ENCODE measurements at places on chromosomes 13 and 19.
A peak's percentile ranks its signal among the peaks of the same experiment; 100 is the strongest.

DNA sequence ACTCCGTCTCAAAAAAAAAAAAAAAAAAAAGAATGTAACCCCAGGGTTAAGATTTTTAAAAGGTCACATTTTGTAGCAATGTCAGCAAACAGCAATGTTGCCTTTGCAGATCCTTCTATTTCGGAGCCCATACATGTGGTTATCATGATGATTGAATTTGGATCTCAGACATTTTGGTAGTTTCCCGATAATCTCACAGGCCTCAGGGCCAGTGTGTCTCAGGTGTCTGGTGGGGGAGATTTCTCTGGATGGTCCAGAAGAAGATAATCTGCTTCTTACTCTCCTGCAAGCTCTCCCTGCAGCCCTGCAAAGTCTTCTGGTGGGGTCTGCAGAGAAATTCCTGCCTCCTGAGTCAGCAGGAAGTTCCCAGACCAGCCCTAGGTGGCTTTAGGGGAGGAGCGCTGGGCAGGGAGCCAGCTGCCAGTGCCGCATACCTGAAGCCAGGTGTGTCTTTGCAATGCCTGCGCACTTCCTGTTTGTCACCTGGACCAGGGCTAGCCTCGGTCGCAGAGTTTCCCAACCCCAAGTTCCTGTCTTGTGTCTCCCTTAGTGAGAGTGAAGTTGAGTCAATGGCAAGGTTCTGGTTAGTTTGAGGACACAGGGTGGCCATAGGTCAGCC lies 1.4 kb downstream of the SH2D3A start:
- DNase-seq: peak; percentile 97

GRCh38 chr13:32041429-32041828 lies 9.9 kb downstream of the FRY start:
- DNase-seq: no peak

- no peak for DNase-seq
Observed at GRCh38 chr13:77345150-77345780, 18.4 kb upstream of the MYCBP2 start.

DNA sequence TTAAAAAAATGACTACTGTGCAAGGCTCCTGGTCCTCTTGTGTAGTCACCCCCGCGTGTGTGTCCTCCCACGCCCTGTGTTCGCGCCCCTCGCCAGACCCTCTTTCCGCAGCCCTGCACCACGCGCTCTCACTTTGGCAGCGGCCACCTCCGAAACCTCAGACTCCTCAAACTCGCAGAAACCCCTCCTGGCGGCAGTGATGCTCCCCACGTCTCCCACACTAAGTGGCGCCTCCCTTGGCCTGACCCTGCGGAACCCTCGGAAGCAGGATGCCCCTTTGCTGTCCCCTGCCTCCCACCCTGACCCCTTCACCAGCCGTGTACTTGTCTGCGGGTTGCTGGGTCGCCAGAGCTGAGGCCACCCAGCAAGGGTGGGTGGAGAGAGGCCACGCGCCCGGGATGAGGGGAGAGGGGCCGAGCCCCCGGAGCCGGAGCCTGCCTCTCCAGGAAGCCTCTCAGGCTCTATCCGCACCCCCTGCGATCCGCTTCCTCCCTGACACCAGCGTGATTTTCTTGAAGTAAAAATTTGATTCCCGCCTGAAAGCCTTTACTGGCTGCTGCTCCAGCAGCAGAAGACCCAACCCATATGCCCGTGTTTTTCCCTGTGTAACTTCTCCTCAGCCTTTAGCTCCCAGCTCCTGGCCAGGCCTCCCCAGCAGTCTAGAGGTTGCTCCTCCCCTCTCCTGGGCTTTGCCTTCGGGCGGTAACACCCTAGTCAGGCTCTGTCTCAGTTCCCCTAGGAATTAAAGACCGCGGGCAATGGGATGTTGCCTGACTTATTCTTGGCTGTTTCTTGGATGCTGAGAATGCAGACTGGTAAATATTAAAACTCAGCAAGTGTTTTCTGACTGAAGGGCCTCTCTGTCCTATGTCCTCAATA lies 55.2 kb downstream of the MIPEP start:
- DNase-seq: peak; percentile 18

DNA sequence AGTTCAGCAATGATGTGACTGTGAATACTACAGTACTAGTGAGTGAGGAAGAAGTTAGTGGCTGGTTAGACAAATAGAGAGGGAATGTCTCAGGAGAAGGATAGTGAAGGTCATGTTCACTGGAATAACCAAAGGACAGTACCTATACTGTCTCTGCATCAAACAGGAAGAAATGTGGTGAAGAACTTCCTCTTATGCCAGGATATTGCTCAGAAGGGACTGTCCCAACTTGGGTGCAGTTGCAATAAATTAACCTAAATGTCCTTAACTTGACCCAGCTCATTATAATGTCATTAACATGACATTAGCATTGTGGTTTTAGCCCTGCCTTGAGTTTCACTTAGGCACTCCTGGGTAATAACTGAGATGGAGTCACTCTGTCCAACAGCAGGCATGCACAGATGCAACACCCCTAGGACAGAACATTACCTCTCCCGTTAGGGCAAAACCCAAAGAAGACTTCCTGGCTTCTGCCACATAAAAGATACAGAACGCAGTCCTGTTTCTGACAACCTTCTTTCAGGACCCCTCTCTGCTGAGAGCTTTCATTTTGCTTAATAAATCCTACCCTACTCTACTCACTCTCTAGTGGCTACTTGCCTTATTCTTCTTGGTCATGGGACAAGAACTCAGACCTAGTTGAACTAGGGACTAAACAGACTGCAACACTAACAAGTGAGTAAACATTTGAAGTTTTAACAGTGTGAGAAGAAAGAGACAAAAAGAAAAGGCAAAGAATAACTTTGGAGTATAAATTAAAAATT lies 1591.6 kb upstream of the MIR17HG start:
- DNase-seq: peak; percentile 11

DNA sequence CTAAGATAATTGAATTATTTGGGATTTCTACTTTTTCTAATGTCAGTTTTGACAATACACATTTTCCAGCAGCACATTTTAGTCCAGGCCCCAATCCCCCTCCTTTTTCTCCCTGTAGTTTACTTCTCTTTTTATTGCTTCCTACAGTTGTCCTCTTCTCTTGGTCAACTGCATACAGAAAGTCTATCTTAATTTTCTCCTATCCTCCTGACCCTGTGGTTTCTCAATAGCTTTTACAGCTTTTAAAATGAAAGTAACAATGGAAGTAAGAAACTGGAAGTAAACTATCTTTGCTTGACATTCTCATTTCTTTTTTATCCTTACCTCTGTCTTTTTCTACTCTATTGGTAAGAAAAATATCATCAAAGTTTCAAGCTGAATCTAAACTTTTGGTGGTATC lies 106.5 kb upstream of the OXGR1 start:
- no peak for DNase-seq

DNA sequence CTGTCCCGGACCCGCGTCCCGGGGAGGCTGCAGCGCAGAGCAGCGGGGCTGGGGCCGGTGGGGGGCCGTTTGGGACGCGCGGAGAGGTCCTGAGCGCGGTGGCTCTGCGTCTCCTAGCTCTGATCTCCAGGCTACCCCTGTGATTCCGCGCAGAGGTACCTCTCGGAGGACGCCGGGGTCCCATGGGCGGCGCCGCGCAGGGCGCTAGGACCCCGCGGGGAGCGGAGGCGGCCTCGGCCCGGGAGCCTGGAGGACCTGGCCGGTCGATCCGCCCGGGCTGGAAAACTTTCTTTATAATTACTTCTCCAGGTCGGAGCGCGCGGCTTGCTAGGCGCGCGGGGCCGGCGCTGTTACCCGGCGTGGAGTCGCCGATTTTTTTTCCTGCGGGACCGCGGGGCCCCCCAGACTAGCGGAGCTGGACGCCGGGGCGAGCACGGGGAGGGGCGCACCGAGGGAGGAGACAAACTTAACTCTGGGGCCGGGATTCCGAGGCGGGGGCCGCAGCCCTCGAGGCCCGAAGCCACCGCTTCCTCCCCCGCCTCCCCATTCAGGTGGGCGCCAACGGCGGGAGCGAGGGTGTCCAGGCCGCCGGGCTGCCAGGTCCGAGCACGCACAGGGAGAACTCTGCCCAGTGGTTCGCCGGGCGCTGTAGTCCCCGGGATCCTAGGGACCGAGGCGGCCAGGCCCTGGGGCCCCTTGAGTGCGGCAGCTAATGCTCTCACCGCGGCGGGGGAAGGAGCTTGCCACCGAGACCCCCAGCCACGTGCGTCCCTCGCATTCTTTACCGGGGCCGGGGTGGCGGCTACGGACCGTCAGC lies 848 bp upstream of the CEBPA start:
- DNase-seq: peak; percentile 69

DNA sequence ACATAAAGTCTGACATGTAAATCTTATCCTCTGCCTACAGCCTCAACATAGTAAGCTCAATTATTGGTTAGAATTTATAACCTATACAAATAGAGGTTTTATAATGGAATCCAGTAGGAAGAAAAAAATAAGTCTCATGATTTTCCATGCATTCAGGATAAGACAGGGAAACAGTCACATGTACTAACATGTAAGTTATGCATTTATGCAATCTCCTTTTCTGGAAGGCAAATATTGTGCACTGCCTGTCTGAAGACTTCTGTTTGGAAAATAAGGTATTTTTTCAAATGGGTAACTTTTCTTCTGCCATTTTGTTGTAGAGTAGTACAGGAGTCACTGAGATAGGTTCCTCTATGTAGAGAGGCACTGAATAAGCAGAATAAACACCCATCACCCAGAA lies 92.7 kb downstream of the NALCN start:
- no peak for DNase-seq

DNA sequence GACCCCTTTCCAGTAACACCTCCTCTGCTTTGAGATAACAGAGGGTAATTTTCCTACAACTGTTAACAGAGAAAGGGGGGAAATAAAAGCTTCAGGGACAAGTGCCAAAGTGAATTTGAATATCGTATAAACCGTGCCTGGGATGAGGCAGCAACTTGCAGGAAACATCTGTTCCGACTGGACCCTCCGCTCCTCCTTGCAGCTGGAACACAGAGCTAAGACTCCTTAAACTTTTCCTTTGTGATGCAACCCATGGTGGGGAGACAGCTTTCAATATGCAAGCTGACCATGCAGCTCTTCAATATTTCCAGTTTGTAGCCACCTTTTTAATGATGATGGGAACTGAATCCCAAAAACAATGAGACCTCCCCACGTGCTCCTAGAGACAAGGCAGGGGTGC lies 432.6 kb downstream of the ZNF536 start:
- no peak for DNase-seq

GRCh38 chr19:30497034-30497433 lies 124.8 kb downstream of the ZNF536 start:
- DNase-seq: no peak

GRCh38 chr13:26619358-26619757 lies 61.9 kb downstream of the WASF3 start:
- DNase-seq: no peak

GRCh38 chr13:111380431-111380830 lies 60.0 kb downstream of the TEX29 start:
- DNase-seq: no peak

DNA sequence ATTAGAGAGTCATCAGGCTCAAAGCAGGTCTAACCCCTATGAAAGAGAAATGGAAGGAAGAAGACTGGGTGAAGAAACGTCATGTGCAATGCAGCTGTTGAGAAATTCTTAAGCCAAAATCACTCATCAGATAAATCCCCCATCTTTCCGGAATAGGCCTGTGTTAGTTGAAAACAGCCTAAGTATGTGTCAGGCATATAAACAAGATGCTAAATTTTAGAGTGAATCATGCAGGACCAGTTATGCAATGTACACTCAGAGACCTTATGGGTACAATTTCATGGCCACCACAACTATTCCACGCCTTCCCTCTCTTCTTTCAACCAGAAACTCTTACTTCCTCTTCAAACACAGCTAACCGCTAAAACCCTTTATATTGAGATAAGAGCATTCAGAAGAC lies 717.7 kb upstream of the ATXN8OS start:
- no peak for DNase-seq

- DNase-seq: peak; percentile 28
Observed at GRCh38 chr13:61142506-61142905, 273.1 kb downstream of the PCDH20 start.

DNA sequence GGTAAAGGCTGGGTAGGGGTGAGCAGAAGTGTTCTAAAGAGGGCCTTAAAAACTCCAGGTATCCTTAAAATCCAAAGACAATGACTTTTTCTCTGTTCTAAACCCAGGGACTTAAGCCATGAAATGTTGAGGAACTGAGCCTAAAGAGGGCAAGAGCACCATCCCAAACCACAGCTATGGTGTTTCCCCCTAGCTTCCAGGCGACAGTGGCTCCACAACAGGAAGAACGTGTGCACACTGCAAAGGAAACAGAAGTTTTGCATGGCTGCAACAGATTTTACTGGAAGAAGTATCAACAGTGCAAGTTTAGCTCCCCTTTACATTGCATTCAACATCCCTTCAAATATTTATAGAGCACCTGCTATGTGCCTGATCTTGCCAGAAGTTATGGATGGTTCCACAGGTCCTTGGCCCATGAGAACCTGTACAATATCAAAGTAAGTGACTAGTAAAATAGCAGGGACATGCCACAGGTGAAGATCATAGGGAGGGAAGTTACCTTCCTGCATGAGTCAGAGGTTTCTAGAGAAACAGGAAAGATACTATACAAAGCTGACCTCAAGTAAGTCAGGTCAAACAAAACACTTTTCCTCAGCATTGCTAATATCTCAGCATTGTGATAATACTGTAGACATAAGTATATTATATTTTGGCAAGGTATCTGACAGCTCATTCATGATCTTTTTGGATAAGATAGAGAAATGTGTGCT lies 8.4 kb upstream of the KCTD12 start:
- no peak for DNase-seq

DNA sequence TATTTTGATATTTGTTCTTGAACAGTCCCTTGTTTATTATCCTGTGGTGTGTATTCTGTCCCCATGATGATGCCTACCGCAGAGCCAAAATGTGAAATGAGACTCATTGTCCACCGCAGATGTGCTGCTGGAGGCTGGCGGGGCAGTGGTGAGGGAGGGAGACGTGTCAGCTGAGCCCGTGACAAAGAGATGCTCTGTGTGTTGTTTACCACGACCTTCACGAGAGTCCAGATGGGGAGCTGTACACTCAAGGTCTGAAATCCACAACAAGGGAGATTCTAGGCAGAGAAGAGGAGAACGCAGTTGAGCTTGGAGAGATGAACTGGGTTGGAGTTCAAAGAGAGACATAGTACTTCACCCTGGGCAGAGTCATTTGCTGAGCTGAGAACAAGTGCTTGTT lies 20.8 kb upstream of the AMER2 start:
- no peak for DNase-seq

GRCh38 chr13:51275101-51275500 lies 52.9 kb downstream of the FAM124A start:
- no peak for DNase-seq

- no peak for DNase-seq
Observed at GRCh38 chr19:47358936-47359335, 9.8 kb downstream of the DHX34 start.

GRCh38 chr13:41054919-41055619 lies 6.2 kb upstream of the WBP4 start:
- peak; percentile 52 for DNase-seq

- DNase-seq: no peak
Observed at GRCh38 chr13:78540058-78540457, 63.3 kb downstream of the POU4F1 start.

DNA sequence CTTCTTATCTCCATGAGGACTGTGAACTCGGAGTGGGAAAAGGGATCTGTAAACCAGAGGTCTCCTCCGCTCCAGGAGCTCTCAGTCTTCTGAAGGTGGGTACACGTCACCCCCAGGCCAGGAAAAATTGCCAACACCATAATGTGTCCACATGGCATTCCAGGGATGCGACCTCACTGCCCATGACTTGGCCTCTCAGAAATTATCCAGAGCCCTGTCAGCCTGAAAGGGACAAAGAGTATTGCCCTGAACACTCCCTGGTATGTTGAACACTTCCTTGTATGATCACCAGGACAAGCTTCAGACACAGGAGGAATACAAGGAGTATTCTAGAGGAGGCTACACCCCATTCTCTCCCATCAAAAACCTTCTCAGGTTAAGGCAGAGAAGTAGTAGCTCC lies 81.0 kb upstream of the SLC7A1 start:
- DNase-seq: peak; percentile 3

Data from mesendoderm (in vitro differentiated cells).